Activated T-cell treated with anti-CD3 and anti-CD28 coated beads for 24 hours (primary cell): ENCODE measurements at places on chromosomes 5 and 9.

DNA sequence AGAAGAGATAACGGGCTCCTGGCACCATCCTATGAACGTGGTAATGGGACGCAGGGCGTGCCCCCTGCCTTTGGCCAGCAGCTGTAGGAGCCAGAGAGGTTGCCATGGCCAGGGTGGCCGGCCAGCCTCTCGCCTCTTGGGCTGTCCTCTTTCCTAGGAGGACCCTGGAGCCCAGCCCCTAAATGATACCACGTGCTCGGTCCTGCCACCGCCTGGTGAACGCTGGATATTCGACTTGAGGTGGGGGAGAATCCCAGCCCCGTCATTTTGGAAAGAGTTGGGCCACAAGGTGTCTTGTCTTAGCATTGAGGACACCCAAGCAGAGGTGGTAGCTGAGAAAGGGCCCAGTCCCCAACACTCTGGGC is 391 bp upstream of the NRG2 start:
- DNase-seq = peak; percentile 4

DNA sequence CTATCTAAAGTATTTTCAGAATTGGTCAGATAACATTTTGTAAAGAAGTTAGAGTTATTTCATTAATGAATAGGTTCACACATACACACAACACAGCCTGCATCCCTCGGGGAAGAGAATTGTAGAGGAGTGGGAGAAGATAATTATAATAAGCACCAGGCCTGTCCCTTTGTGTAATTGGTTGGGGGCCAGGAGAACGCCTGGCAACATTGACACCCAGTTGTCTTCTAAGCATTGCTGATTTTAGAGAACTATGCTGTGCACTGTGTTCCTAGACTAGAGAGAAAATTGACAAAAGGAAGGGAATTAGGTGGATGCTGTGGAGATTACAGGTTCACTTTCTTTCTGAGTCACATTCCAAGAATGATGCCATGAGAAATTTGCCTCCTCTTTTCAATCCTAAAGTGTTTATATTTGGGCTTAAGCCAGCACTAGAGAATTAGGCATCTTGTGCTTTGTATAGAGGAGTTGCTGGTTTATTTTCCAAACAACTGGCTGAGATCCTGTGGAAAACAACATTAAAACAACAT is 247.6 kb downstream of the COX7C start:
- DNase-seq = no peak

DNA sequence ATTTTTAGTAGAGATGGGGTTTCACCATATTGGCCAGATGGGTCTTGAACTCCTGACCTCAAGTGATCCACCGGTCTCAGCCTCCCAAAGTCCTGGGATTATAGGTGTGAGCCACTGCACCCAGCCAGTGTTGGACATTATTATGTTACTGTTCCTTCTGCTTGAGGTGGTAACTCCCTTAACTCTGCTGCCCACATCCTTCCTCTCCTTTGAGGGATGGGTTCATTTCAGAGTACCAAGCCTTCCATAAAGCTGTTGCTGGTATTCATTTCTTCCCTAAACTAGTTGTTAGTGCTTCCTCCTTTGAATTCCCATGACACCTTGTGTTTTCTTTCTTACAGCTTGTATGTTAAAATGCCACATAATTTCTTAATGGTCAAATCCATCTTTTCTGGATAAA is 54.0 kb downstream of the CTNNA1 start:
- DNase-seq = no peak

DNA sequence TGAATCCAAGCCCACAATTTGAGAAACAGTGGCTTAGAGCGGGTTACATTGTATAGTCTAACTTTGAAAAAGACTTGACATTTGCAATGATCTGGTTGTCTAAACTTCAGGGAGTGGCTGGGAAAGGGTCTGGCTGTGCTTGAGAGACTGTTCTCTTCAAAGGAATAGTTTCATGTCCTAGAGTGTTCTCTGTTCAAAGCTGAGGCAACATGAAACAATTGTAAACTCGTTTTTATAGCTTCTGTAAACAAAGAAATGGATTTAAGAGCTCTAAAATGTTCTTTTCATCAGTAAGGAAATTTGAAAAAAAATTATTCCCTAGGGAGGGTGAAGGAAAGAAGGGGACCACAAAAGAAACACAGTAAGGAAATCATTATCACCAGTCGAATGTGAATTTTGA is 41.6 kb downstream of the FOCAD start:
- no peak for DNase-seq

DNA sequence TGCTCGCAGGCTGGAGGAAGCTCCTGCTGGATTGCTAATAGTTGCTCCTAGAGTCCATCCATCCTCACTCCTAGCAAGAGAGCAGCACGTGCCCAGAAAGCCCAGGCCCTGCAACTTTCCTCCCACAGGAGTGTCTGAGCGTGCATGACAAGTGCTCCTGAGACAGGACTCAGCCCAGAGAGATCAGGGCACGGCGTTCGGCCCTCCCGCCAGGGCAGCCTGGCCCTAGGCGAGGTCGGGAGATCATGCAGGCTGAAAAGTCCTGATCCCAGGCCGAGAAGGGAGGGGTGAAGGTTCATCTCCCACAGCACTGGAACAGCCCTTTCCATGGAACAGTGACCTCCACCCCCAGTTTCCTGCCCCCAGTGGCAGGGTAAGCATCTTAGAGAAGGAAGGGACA is 94.8 kb downstream of the ROR2 start:
- DNase-seq = no peak

DNA sequence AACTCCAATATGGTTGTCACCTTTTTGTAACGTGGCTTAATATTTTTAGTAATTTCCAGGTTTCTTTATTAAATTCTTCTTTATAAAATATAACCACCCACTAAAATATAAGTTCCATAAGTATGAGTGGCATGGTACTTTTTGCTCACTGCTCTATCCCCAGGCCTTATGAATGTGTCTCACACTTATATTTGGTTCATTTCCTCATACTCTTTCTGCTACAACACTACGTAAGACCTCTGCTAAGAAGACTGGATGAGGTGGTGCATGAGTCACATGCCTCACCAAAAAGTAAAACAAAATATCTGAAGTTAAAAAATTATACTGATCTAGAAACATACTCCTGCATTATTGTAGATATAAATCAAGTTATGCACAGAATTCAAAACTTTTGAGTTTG is 400.9 kb downstream of the HCN1 start:
- DNase-seq = no peak

- no peak for DNase-seq
These were observed 57.2 kb upstream of the LPAR1 start for GRCh38 chr9:111095441-111095840.

GRCh38 chr5:100311806-100312205 is 223.4 kb upstream of the FAM174A start:
- DNase-seq = no peak

DNA sequence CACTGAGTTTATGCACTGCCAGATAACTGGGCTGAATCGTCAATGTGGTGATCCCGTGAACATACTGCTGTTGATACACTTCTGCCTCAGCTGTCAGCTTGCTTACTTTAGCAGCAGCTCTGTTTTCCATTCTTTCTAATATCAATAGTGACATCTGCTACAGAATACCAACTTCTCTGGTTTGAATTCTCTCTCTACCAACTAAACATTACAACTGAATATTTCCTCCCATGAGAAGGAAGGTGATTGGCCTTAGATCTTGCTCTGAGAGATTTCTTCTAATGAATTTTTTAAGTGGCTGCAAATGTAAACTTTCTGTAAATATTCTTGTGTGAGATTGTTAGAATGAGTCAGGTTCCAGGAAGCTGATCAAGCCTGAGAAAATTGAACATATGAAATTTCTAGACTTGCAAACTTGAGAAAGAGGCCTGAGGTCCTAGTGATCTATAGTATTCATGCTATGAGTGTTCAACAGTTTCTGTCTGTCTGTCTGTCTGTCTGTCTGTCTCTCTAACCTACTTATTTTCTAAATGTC is 205.5 kb upstream of the CDKN2B start:
- no peak for DNase-seq

DNA sequence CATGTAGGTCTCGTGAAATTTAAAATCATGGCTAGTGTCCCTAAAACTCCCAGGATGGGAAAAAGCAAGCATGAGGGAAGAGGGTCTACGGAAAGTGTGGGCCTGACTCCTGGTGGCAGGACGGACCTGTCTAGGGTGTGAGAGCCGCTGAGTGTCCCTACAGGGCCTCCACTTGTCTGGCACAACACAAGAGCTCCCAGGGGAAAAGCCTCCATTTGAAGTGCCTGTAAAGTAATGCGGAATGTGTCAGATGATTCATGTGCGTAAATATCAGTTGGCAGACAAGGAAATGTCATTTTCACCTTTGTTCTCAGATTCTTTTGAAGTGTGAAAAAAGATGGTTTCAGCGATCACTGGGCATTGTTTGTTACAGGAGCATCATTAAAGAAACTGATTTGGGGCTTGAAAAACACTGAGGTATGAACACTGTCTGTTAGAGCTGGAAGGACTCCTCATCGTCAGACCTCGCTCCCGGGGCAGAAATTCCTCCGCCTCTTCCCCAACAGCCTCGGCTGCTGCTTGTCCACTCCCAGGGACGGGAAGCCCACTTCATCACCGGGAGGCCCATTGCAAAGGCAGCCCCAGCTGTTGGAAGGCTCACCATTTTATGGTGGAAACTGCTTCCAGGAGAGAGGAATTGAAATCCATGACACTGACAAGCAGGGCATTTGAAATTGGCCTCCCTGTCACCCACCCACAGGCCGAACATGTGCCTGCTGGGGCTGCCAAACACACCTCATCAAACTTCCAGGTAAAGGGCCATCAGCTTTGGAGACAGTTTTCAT is 240.8 kb downstream of the FSTL4 start:
- no peak for DNase-seq

- DNase-seq = no peak
These were observed 142.9 kb upstream of the POU5F2 start for GRCh38 chr5:93884254-93884653.

- DNase-seq = no peak
These were observed 48.3 kb downstream of the FAM78A start for GRCh38 chr9:131227959-131228460.

GRCh38 chr9:12394105-12394504 is 299.1 kb upstream of the TYRP1 start:
- no peak for DNase-seq

DNA sequence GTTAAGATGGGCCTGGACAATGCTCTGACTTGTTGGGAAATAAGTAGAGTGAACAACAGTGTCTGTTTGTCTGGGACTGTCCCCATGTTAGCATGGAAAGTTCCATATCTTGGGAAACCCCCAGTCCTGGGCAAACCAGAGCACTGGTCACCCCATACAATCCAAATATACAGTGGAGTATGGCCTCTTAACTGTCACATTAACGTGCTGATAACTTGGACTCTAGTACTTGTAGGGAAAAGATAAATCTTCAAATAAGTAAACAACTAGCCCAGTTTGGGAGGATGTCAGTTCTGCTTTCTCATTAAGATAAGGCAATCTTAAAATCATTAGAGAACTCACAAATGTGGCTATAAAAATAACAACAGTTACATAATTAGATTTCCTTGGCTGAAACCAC is 47.6 kb upstream of the JAK2 start:
- DNase-seq = no peak

DNA sequence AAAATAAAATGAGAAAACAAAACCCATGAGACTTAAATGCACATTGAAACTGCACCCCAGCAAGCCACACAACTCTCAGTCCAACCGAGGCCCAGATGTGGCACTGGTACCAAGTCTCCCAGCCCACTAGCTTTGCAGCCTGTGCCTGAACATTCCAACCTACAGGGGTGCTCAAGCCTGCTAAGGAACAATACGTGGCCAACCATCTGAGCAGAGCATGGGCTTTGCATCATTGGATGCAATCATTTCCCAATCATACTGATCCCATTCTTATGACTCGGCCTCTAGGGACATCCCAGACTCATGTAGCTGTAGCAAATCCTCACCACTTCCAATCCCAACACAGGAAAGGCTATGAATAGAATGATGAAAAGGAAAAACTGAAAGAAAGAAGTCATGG is 297.2 kb downstream of the SPOCK1 start:
- no peak for DNase-seq

DNA sequence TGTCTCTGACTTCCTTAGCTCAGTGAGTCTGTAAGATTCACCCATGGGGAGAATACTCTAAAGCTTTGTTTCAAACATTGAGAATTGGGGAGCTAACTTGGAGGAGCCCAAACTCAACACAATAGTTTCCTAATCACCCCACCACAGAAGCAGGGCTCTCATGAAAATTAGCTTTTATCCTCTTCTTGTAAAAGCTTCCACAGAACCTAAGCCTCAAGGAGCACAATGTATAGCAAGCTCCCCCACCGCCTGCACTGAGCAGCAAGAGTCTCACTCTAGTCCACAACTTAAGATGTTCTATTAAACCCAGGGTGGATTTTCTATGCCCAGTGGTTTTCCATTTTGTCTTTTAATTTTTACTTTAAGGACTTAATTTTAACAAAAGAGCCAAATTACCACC is 48.9 kb upstream of the GRHPR start:
- no peak for DNase-seq

GRCh38 chr5:136141561-136141960 is 8.9 kb downstream of the SMAD5 start:
- no peak for DNase-seq

DNA sequence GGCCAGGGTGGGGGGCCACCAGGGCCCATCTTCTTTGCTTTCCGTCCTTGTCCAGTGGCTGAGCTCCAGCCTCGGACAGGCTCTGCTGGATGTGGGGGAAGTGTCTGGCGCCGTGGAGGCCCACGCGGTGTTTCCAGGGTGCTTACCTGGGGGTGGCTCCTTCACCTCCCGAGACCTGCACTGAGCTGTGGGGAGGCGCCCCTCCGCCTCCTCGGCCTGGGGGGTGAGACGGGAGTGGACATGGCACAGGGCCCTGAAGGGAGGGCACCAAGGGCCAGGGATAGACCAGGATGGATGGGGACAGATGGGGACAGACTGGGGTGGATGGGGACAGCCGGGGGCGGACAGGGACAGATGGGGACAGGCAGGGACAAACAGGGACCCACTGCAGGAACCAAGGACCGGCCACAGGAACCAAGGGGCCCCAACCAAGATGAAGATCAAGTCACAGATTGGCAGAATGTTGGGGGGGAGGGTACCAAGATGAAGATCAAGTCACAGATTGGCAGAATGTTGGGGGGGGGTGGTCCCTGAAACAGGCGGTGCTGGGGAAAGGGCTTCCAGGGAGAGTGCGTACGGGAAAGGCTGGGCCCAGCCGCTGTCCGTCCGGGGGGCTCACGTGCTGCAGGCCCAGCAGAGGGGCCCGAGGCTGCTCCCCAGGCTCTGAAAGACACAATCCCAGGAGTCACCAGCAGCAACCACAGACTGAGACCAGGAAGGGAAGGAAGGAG is 13.3 kb upstream of the QSOX2 start:
- no peak for DNase-seq

DNA sequence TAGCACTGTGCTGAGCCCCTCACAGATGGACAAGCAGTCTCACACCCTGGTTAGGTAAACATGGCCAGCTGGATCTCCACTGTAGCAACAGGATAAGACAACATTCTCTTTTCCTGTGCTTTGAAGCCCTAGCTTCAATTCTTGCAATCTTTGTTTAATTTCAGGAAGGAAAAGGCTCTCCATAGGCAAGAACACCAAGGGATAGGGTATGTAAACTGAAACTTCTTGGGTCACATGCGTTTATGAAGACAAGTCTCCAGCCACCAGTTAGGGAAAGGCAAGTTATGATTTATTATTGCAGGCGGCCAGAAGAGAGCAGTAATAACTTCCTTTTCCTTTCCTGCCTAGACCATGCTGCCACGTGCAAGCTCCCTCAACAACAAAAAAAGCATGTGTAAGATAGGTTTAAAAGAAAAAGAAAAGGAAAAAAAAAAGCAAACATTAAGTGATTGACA is 50.1 kb upstream of the POU5F2 start:
- DNase-seq = no peak

- DNase-seq = no peak
These were observed 23.3 kb upstream of the NDUFB6 start for GRCh38 chr9:32596096-32596865.
